NCI-H460 (cell line): ENCODE measurements at places on chromosomes 7 and 10.
A peak's percentile ranks its signal among the peaks of the same experiment; 100 is the strongest.

- DNase-seq, result no peak
Observed at GRCh38 chr7:100351657-100352058, 6.3 kb upstream of the PILRB start.

DNA sequence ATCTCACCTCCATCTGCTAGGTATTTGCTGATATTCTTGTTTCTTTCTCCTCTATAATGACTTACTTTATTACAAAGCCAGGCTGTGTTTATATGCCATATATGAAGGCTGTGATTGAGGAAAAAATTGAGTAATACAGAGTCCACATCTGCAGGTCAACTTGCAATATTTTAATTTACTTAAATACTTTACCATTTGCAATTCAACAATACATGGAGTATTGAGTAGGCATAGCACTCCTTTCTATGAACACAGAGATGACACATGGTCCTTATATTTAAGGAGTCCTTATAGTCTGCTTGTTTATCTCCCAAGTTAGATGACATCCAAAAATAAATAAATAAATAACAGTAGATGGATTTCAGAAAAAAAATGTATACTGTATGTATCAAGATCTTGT is 96.4 kb downstream of the LRRC18 start:
- DNase-seq, result no peak

- no peak for DNase-seq
Observed at GRCh38 chr7:90843472-90843871, 247.4 kb downstream of the CDK14 start.

DNA sequence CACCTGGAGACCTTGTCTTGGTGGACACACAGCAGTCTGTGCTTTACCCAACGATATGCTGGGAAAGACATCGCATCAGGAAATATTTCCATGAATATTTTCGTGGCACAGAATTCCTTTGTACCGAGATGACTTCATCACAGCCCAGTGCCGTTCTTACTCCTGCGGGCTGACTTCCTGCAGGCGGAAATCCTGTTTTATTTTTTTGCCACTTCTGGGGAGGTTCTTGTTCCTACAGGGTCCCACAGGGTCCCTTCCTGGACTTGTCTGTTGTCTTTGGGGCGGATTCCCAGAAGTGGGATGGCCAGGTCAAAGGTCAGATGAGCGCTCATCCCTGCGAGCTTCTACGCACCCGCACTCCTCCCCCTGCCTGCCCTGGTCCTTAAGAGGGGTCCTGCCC is 86.5 kb downstream of the DNAJB6 start:
- no peak for DNase-seq

DNA sequence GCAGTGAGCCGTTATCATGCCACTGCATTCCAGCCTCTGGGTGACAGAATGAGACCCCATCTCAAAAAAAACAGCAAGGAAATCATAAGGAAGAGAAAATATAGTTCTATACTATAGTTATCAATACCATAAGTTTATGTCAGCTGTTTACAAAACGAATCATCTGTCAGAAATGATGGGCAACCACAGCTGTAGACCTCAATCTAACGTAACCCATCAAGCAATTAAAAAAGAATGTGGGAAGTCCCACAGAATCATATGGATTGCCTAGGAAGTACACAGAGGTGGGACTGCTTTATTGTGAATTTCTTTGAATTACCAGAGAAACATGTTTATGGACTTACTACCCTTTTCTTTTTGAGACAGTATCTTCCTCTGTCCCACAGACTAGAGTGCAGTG is 6.9 kb downstream of the NRBF2 start:
- DNase-seq, result no peak

GRCh38 chr7:21948364-21948763 is 2.7 kb upstream of the CDCA7L start:
- DNase-seq, result no peak

GRCh38 chr7:155951554-155952158 is 139.4 kb upstream of the SHH start:
- DNase-seq, result peak; percentile 89

GRCh38 chr7:107404740-107405537 is 64.9 kb upstream of the GPR22 start:
- DNase-seq, result no peak

GRCh38 chr10:129466703-129467358 is at the start of gene MGMT:
Gene MGMT (plus strand): TSS chr10:129467241.
- DNase-seq, result peak; percentile 85

- no peak for DNase-seq
Observed at GRCh38 chr7:30465046-30465810, 13.4 kb downstream of the NOD1 start.

GRCh38 chr10:120749072-120749471 is 102.1 kb upstream of the WDR11 start:
- no peak for DNase-seq

DNA sequence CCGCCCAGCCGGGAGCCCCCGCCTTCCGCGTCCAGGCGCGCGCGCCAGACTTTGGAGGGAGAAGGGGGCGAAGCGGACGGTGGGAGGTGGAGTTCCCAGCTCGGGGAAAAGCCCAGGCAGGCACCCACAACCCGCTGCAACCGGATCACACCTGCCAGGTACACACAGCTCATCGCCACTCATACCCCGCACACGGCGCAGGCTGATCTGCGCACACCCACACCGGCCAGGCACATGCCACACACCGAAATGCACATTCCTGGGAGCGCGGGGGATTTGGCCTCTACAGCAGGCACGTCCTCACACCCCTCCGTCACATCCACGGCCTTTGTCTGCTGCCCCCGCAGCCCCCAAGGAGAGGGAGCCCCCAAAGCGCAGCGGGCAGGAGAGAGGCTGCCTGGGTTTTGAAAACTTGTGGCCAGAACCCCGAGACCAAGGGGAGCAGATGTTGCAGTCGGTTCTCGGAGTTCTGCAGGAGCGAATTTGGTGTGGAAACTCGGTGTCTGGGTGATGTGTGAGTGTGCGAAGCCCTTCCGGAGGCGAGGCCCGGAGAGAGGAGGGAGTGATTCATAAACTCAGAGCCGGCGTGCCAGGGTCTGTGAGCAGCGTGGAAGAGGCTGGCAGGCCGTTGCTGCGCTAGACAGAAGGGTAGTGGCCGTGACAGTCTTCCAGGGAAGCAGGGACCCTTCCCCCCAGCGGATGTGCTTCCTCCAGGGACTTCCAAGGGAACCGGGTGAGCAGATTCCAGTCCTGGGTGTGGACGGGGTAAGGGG is 734 bp downstream of the CHST3 start:
- DNase-seq, result peak; percentile 55

- DNase-seq, result no peak
Observed at GRCh38 chr10:118768041-118768919, 13.5 kb upstream of the CACUL1 start.

DNA sequence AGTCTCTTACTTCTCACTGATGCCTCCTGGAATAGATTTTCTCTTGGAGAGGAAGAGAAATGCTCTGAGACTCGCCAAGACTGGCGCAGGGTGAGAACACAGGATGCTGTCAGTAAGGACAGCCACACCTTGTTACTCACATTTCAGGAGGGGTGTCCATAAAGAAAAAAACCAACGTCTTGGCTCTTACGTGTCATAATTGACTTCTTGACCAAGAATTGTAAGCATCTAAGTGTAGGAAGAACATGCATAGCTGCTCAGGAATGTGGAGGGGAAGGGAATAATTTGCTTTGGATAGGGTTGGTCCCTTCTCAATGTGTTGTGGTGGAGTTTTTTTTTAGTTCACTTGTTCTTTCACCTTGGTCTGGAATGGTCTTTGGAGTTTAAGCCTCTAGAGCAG is 43.8 kb upstream of the ZNF438 start:
- DNase-seq, result no peak

- no peak for DNase-seq
Observed at GRCh38 chr10:59096631-59097030, 79.8 kb upstream of the PHYHIPL start.

GRCh38 chr7:90178679-90179278 is 24.5 kb downstream of the STEAP1 start:
- peak; percentile 29 for DNase-seq

DNA sequence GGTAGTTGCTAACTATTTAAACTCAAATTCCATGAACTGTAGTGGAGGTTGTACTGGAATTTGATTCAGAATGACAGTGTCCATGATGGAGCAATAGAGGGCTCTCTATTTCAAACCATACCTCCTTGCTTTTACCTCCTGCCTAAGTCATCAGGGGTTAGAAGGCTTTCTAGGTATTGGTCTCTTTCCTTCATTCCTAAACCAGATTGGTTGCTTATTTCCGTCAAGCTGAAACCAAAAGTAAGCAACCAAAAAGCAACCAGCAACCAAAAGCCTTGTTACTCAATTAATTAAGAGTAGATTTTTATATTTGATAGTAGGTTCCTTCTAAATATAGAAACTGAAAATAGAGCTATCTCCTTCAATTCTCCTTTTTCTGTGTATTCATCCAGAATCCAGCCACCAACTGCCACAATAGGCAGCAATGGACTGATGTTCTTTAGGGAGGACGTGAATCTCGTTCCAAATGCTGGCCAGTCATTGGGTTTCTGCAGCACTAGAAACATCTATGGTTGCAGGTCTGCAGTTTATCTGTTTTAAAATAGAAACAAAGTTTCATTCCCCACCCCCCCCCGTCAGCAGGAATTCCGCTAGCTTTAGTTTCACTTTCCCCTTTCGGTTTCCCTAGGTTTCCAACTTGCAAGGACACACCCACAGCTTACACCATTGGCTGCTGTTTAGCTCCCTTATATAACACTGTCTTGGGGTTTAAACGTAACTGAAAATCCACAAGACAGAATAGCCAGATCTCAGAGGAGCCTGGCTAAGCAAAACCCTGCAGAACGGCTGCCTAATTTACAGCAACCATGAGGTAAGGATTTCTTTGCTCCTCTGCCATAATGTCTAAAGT is at the start of gene IFIT1:
Gene IFIT1 (plus strand): TSS at position 717 of the 850 bp plus-strand sequence. CDS start 90 bp downstream, at position 807.
- DNase-seq, result peak; percentile 80
